SK-N-SH (cell line): ENCODE measurements at places on chromosomes 12 and 14.

DNA sequence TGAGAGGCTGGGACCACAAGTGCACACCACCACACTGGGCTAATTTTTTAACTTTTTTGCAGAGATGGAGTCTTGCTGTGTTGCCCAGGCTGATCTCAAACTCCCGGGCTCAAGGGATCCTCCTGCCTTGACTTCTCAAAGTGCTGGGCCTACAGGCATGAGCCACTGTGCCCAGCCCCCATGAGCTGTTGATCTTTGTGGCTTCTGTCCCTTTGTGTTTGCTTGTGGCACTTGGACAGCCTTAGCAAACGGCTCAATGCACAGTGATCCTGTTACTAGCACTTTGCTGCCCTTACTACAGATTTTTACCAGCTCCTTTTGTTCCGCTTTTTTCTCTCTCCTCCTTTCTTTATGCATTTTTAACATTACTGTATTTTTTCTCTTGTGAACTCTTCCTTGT is 25.3 kb upstream of the EVL start:
- DNase-seq: no peak

DNA sequence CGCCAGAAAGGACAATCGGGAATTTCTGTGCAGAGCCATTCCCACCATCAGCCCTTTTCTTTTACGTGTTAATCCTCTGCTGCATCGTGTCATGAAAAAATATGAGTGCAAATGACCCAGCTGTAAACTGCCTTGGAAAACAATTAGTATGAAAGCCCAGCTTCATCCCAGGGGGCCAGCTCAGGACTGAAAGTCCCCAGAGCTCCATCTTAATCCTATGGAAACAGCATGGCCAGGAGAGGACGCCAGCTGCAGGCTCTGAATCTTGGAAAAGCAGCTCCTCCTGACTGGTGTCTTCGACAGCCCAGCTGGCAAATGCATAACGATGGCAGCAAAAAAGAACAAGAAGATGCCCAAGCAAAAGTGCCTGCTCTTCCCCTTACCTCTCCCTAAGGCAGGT is 191.5 kb downstream of the NTF3 start:
- no peak for DNase-seq

DNA sequence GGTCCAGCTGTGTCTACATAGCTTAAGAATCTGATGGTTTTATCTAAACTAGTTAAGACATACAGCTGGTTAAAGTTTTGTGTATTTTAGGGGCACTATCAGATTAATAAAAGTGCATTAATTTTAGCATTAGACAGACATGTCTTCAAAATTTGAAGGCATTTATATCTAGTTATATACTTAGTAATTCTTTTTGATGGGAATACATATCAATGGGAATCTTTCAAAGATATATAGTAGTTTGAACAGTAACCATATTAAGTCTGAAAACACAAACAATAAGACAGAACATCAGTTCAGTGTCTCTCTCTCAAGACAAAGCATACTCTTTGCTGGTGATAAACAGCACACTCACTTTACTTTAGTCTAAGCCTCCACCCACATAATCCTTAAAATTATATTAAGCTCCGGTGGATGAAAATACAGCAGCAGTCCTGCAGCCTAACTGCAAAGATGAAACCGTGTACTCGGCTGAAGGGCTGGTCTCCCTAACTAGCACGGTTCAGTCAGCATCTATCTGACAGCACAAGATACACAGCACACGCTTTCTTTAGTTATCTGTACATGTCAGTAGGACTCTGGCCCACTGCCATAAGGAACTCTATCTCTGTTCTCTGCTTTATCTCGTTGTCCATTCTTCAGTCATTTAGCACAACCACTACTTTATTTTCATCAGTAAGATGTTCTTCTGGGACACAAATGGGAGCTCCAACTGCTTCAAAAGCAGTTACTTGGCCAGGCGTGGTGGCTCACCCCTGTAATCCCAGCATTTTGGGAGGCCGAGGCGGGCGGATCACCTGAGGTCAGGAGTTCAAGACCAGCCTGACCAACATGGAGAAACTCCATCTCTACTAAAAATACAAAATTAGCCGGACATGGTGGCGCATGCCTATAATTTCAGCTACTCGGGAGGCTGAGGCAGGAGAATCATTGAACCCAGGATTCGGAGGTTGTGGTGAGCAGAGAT is 80.5 kb downstream of the MED13L start:
- peak; percentile 12 for DNase-seq

- DNase-seq: no peak
Measured at GRCh38 chr12:98612696-98613334, 19.3 kb downstream of the SLC25A3 start.
